ENCODE measurements at places on chromosomes 4 and X. TPM values are rescaled to one million over a fixed set of nuclear protein-coding genes. Genes with fewer than 3 reads are reported as not detected.

The BMP3 gene
- not detected for total RNA-seq

The TAF9B gene
- total RNA-seq, result 21.3 TPM

The OPN1LW gene
- not detected for total RNA-seq

The TGIF2LX gene
- not detected for total RNA-seq

The CXXC4 gene
- 0.32 TPM for total RNA-seq

The DRD5 gene
- not detected for total RNA-seq

The GLUD2 gene
- 1.9 TPM for total RNA-seq

The QRFPR gene
- not detected for total RNA-seq

The CXCL11 gene
- 12.0 TPM for total RNA-seq

The CLDN24 gene
- total RNA-seq, result not detected

The BGN gene
- total RNA-seq, result 15.7 TPM

The GCNA gene
- 0.97 TPM for total RNA-seq

The WDR17 gene
- 0.15 TPM for total RNA-seq

The SORBS2 gene
- 30.4 TPM for total RNA-seq

The CCKAR gene
- not detected for total RNA-seq

The HMX1 gene
- not detected for total RNA-seq

The NIPAL1 gene
- total RNA-seq, result 2.0 TPM

The CLTRN gene
- not detected for total RNA-seq

The GAGE12H gene
- total RNA-seq, result not detected

The CC2D2A gene
- total RNA-seq, result 3.9 TPM

The RPL10 gene
- 1,669 TPM for total RNA-seq

The EPHA5 gene
- total RNA-seq, result 0.15 TPM

The USP38 gene
- 21.3 TPM for total RNA-seq

The GPRASP1 gene
- total RNA-seq, result 0.65 TPM

The C4orf54 gene
- total RNA-seq, result not detected

The BTK gene
- 0.15 TPM for total RNA-seq

The MAGEA4 gene
- not detected for total RNA-seq

The DCK gene
- 24.8 TPM for total RNA-seq

The ARMCX2 gene
- total RNA-seq, result 72.1 TPM

The TSPYL2 gene
- total RNA-seq, result 6.2 TPM

The TENM3 gene
- 18.7 TPM for total RNA-seq

The MAGEE2 gene
- not detected for total RNA-seq

The GAGE12F gene
- total RNA-seq, result not detected

The GPR101 gene
- total RNA-seq, result not detected

The SYNPO2 gene
- under 0.01 TPM for total RNA-seq

The EVC gene
- total RNA-seq, result 12.0 TPM

The LNX1 gene
- total RNA-seq, result 3.9 TPM

The TNMD gene
- not detected for total RNA-seq

The RRAGB gene
- 10.4 TPM for total RNA-seq

The HSFX3 gene
- total RNA-seq, result not detected

The NRK gene
- 1.4 TPM for total RNA-seq

The POLN gene
- 4.1 TPM for total RNA-seq

The AKAP14 gene
- not detected for total RNA-seq

The ARHGAP36 gene
- not detected for total RNA-seq

The DOK7 gene
- 0.15 TPM for total RNA-seq

The CPZ gene
- total RNA-seq, result under 0.01 TPM

The TRAM1L1 gene
- total RNA-seq, result 2.4 TPM

The CLDN22 gene
- not detected for total RNA-seq

The ASB12 gene
- not detected for total RNA-seq

The CT45A2 gene
- total RNA-seq, result not detected
